ENCODE measurements at places on chromosomes 6 and 20.

DNA sequence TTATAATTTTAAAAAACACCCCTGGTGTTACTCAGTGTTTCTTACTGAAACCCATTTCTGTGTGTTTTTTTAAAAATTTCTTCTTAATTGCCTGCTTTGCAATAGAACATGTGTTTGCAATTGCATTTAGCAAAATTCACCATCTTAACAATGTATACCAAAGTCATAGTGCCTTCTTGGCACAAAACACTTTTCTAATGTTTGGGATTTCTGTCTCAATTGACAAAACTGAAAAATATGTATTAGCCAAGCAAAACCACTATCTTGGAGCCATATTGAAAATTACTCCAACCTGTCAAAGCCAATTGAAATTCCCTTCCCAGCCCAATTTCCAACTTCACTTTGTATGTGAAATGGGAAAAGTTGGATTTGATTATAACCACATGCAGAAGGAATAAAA, 88.4 kb upstream of the RSPO3 start:
- DNase-seq, result no peak

DNA sequence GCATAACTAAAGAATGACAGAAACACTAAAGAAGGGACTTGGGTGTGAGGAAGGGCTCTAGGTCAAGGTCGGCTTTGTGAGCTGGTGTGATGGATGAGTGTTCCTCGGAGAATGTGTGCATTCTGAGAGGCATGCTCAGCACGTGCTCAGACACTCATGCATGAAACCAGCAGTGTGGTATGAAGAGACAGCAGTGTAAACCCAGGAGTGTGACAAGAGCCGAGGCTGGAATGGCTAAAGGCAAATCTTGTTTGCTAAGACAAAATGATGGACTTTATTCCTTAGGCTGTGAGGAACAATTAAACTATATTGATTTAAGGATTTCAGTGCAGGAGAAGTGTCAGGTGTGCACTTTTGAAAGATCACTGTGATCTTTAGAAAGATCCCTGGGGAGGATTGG, 107.4 kb upstream of the MAP7 start:
- no peak for DNase-seq

DNA sequence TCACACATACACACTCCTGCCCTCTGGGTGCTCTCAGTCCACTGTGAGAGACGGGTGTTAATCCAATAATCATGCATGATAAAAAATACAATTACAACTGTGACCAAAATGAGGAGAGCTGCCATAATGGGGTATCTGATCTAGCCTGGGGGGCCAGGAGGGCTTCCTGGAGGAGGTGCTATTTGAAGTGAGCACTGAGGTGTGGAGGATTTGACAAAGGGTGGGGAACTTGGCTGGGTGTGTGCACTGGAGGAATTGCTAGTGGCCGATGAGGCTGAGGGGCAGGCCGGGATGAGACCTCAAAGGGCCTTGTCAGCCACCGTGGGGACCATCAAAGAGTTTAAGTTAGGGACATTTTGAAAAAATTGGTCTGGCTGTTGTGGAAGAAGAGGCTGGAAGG, 34.8 kb downstream of the VSTM2L start:
- DNase-seq, result no peak

- no peak for DNase-seq
Measured at GRCh38 chr6:163182696-163183095, 231.8 kb upstream of the QKI start.

GRCh38 chr20:25321262-25321831, 69.3 kb downstream of the ABHD12 start:
- DNase-seq, result no peak

GRCh38 chr6:155883741-155884140, 428.1 kb upstream of the NOX3 start:
- no peak for DNase-seq

DNA sequence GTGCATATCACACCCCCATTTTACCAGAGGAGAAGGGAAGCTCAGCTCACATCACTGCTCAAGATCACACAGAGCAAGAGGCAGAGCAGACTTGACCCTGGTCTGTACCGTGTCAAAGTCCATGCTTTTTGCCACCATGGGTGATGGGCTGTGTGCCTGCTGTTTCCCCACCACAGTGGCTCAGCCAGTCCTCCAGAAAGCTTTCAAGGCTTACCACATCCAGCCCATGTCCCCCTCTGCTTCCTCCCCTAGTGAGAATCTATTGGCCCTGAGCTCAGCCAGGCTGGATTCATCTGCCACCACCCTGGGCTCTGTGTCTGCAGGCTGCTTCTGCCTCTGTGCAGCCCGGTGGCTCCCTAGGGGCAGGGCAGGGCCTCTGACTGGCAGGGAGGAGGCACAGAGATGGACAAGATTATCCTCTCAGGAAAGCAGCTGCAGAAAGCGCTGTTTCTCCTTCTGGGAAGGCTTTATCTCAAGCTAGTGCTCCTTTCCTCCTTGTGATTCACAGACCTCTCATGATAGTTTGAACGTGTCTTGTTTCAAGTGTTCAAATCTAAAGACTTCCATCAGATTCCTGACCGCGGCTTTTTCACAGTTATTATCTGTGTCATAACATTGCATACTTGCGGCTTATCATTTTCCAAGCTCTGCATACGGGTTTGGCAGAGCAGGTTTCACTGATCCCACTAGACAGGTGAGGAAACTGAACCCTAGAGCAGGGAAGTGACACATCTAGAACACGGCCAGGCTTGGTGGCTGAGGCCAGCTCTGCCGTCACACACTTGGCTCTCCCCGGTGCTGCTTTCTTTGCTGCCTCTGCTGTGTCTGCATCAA, 37.4 kb downstream of the VEGFA start:
- no peak for DNase-seq

GRCh38 chr6:156395276-156395675, 381.9 kb upstream of the ARID1B start:
- DNase-seq, result no peak

DNA sequence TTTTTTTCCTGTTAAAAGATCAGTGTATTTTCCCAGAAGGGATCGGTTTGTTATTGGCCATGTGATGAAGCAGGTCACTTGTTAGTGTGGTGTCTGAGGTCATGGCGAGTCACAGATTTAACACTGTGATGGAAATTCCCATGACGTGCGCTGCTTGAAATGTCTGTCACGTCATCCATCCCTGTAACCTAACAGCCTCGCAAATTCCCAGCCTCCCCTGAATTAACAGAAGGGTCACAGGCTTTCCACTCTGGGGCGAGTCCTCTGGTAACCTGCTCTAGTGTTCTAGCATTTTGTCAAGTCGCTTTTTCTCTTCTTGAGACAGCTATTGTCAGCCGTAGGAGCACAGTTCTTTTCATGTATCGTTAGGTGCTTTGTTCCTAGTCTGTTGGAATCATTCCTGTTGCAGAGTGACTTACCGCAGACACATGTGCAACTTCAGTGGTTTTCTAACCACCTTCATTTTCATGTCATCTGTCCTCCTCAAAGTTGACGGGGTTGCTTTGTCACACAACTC, 137.2 kb downstream of the MAP3K4 start:
- DNase-seq, result no peak

DNA sequence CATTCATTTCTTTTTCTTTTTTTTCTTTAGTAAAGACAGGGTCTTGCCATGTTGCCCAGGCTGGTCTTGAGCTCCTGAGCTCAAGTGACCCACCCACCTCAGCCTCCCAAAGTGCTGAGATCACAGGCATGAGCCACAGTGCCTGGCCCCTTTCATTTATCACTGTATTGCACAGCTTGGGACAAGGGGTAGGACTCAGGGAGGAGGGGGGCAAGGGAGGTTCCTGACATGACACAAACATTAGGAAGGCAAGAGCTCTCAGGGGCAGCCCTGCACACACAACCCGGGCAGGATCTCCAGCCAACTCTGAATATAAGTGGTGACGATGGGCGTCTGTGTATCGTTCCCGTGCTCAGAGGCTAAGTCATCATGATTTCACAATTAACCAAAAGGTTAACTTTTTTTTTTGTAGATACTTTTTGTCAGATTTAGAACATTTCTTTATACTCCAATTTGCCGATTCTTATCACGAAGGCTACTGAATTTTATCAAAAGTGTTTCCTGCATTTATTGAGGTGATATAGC, 19.9 kb downstream of the SLC2A4RG start:
- DNase-seq, result no peak

- DNase-seq, result no peak
Measured at GRCh38 chr6:26223228-26223627, 136.0 kb downstream of the HFE start.

DNA sequence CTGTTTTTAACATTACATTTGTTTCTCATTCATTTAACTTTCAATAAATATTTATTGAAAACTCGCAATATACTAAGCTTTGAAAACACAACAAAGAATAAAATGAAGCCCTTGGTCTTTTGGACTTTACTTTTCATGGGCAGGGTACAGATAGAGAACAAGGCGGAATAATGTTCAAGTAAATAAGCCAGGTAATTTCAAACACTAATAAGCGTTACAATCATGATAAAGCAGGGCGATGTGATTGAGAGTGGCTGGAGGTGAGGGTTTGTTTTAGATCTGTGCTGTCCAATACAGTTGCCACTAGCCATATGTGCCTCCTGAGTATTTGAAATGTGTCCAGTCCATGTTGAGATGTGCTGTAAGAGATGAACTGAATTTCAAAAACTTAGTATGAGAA, 307.1 kb downstream of the ALDH8A1 start:
- DNase-seq, result no peak

DNA sequence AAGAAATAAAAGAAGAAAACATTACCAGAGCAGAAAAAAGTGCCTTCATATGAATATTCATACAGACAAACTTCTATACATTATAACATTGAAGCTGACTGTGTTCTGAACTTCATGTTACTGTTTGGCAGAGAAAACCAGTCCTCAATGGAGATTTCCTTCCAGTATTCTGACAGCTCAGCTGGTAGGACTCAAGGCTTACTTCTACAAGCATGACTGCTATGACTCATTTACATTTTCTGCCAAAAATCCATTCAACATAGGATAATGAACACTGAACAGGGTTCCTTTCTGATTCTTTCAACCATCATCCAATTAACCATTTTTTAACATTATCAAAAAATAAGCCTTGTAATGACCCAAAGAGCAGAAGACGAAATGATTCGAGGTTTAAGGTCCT, 25.4 kb downstream of the COL9A1 start:
- DNase-seq, result no peak

- no peak for DNase-seq
Measured at GRCh38 chr6:21747441-21747840, 153.9 kb downstream of the SOX4 start.

DNA sequence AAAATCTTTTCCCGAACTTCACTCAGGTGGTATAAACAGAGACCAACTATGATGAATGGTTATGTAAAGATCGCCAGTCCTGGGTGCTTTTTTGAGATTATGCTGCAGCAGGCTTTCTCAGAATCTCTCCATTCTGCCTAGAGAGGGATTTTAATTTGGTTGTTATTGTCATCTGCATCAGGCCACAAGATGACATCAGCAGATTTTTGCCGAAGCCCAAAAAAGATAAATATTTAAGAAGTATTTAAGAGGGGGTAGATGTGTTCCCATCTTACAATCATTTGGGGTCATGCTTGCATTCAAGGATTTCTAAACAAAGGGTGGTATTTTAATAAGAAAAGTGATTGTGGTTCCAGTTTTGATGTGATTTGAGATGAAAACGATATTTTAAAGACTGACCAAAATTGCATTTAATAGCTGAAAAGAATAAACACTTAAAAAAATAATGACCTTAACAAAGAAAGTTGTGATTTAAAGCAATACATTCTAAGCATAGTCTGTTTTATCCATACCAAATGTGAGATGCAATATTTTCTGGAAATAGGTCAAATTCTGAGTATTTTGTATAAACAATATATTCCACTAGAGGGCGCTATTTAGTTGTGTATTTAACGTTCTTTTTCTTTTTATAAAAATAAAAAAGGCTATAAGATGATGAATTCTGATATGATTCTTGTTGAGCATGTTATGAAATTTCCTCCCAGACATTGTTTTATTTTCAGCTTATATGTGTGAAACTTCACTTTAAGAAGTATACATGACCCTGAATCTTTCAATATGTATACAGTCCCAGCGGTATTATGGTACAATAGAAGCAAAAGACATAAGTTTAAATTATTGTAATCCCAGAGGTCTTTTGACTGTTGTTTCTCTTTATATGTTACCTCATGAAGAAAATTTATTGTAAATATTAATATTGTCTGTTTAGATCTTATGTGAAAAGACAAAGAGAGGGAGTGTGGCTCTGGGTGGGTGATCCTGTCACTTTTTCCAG, 51.0 kb upstream of the ZFP64 start:
- no peak for DNase-seq
